ENCODE measurements at places on chromosomes 2 and 18.

DNA sequence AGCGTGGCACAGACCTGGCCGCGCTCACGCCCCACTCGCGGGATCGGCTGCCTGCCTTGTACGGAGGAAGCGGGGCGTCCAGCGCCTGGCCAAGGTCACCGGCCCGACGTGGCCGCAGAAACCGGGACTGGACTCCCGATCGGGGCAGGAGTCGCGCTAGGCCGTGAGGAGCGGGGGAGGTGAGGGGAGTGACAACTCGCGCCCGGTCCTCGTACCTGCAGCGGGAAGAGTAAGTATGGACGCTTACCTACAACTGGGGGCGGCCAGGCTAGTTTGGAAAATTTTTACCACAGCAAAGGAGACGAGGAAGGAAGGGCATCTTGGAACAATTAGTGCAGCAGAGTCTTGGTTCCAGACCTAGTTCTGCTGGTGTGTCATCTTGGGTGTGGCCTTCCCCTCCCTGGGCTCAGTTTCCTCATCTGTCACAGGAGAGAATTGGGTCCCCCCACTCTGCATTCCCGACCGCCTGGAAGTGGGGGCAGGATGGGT lies 693 bp downstream of the UBE2F start:
- no peak for DNase-seq

DNA sequence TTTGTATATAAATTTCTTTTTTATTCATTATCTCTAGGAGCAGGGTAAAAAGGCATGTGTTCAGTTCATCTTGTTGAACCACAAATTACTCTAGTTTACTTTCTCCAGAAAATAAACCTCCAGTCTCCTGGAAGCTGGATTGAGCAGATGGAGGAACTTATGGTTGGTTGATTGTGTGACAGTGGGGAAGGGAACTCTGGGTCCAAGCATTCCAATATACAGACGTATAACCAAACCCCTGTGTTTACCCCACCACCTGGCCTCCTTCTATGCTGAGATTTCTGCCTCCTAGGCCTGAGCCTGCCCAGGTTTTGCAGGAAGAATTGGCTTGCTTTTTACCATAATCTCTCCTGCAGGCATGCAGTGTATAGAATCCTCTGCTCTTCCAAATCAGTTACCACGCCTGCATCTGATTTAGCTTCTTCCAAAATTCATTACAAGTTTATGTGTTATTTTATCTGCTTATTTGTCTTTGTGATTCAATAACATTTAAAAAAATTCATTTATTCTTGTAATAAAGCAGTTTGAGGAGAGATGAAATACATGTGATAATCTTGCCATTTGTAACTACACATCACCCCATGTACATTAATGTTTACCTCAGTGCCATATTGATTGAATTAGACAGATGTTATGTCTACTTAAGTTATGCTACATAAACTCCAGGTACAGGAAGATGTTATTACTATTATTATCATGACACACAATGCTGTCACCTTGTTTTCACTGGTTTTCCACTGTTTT lies 2.5 kb upstream of the RAB27B start:
- DNase-seq: no peak

DNA sequence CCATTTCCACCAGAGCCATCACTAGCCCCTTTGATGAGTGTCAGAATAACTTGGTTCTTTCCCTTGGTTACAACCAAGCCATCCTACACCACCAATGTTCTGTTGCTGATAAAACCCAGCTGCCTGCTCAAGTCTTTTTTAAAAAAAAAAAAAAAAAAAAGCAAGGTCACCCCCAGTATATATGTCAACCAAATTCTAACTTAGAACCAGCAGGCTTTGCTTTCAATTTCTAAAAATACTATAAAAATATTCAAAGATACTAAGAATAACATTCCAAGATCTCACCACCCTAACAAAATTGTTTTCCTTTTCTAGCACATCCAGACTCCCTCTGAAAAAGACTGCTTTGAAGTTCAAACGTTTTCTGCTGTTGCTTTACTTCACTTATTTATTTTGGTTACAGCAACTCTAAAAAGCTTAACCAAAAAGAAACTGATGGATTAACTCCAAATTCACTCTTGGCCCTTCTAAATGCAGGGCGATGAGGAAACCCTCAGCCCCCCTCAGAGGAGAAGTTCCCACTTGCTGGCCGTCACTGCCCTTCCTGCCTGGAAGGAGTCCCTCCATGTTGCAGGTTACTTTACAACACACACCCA lies 10.9 kb downstream of the UXS1 start:
- peak; percentile 22 for DNase-seq

DNA sequence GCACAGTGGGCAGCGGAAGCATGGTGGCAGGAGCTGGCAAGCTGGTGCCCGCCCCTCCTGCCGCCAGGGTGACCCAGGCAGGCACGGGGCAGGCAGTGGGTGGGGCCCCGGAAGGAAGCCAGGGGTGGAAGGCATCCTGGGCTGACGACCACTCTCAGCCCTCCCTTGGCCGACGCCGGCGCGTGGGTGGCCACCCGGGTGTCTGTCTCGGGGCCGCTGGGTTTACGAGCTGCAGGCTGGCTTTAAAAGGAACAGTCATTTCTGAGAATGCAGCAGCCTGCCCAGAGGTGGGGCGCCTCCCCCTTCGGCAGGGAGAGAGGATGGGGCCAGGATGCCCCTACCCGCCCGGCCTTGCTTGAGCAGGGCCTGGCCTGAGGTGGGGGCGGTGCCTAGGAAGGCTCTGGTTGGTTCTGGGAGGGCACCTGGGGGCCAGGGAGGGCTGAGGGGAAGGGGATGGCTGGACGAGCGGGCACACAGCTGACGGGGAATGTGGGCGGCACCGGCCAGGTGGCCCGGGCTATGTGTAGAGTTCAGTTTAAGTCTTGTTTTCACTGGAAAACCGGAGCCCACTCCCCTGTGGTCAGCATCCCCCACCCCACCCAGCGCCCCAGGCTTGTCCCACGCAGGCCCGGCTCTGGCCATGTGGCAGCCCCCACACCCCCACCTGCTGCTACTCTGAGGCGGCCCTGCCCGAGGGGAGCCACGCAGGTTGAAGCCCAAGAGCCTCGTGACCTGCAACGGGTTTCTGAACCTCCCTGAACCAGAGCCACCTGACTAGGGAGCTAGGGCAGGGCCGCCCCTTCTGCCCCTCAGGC lies 6.3 kb downstream of the BOK start:
- DNase-seq: no peak

DNA sequence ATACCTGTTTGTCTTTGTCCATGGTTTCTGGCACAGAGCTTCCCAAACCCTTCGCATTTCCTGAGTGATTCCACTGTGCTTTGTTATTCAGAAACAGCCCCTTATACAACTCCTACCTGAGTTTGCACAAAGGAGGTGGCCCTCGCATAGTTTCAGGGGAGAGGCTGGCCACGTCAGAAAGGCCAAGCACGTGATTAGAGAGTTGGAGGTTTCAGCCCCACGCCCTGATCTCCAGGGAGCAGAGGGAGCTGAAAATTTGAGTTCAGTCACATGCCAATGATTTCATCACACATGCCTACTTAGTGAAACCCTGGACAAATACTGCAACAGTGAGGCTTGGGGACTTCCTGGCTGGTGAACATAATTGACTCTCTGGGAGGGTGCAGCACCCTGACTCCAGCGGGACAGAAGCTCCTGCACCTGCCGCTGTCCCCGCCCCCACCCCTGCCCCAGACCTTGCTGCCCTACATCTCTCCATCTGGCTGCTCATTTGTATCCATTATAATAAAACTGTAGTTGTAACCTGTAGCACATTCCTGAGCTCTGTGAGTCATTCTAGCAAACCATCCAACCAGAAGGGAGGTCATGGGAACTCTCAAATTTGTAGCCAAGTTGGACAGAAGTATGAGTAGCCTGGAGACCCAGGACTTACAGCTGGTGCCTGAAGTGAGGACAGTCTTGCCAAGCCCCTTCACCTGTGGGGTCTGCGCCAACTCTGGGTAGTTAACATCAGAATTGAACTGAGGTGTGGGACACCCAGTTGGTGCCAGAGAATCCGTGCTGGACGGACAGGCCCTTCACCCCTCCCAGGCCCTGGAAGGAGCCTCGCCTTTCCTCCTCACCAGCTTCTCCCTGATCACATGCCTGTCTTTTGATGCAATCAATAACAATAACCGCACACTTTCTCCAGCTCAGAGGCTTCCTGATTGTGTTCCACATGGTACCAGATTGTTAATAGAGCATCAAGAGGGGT lies 224.3 kb downstream of the ANAPC1 start:
- DNase-seq: no peak

GRCh38 chr2:73979021-73979420 lies 5.7 kb upstream of the TET3 start:
- DNase-seq: peak; percentile 64

- no peak for DNase-seq
Observed at GRCh38 chr2:211329421-211329820, 773.0 kb downstream of the CPS1 start.

DNA sequence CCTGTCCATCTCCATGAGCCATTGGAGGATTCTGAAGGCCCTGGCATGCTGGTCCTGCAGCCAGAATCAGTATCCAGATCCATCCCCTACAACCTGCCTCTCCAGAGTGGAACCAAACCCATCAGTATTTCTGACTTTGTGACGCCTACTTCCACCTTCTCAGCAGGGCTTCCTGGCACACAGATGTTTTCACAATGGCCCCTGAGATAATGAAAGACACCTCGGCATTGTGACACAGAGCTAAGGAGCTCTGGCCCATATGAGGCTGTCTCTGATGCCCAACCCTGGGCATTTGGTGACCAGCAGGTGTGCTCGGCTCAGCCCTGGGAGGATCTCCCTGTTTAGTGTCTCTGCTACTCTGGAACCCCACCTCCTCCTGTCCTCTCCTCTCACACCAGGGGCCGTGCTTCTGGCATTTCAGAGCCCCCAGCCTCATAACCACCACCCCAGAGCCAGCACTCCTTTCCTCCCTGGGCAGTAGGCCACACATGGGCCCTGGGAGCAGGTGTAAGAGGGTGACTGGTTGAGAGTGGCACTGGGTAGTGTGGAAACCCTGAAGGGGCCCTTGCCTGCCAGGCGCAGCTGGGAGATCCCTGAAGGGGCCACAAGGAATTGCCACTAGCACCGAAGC lies 38.2 kb downstream of the FOSL2 start:
- peak; percentile 58 for DNase-seq

DNA sequence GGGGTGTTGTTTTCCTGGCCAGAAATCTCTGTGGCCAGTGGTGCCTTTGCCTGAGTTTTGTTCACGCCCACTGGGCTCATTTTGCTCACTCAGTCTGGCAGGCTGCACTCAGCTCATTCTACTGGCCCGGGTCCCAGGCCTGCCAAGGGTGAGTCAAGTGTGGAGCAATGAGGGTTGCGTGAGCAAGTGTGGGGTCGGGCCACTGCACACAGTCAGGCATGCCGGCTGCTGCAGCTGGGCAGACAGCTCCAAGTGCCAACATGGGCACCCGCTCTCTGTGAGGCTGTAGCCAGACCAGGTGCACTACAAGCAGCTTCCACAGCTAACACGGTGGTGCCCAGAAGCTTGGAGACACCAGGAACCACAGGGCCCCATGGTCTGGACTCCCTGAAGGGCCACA lies 801.1 kb upstream of the RAB6C start:
- DNase-seq: no peak

- no peak for DNase-seq
Observed at GRCh38 chr2:109270505-109271312, 141.7 kb downstream of the SH3RF3 start.

DNA sequence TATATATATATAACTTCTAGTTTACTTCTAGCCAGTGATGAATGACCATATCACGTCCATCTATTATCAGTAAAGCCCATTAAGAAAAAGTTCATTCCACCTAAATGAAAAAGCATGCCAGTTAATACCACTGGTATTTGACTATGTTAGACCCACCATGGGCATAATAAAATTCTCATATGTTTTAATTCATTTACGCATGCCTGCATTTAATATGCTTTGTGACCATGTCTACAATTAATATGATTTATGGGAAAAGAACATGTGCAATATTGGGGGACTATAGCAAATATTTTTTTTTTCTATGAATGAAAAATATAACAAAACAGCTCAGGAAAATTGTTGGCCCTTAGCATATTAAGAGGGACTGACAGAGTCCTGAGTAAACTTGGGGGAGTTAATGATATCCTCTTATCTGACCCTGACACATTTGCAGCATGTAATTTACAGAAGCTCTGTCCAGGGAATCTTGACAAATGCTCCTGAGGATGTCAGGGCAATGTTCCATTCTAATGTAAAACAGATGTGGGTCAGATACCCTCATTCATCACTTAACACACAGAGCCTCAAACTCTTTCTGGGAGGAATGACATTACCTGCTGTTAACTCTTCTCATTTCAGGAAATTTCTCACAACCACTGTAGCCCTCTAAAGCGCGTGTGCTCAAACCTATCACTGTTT lies 90.6 kb downstream of the PAX3 start:
- no peak for DNase-seq

GRCh38 chr2:47313141-47313691 lies 89.7 kb upstream of the MSH2 start:
- no peak for DNase-seq

DNA sequence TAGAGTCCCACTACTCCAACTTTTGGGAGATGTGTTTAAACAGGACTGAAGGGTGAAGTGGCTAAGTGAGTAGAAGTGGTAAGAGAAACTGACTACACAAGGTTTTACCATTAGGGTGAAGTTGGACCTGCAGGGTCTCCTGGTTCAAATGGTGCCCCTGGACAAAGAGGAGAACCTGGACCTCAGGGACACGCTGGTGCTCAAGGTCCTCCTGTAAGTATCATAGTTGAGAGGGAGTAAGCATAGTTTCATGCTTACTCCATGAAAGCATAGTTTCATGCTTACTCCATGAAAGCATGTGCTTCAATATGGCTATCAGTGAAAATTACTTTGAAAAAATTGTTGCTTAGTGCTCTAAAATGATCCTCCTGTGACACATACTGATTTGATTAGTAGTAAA lies 19.1 kb downstream of the COL3A1 start:
- no peak for DNase-seq

GRCh38 chr2:230068016-230068650 lies 591 bp downstream of the SLC16A14 start:
- DNase-seq: peak; percentile 65

DNA sequence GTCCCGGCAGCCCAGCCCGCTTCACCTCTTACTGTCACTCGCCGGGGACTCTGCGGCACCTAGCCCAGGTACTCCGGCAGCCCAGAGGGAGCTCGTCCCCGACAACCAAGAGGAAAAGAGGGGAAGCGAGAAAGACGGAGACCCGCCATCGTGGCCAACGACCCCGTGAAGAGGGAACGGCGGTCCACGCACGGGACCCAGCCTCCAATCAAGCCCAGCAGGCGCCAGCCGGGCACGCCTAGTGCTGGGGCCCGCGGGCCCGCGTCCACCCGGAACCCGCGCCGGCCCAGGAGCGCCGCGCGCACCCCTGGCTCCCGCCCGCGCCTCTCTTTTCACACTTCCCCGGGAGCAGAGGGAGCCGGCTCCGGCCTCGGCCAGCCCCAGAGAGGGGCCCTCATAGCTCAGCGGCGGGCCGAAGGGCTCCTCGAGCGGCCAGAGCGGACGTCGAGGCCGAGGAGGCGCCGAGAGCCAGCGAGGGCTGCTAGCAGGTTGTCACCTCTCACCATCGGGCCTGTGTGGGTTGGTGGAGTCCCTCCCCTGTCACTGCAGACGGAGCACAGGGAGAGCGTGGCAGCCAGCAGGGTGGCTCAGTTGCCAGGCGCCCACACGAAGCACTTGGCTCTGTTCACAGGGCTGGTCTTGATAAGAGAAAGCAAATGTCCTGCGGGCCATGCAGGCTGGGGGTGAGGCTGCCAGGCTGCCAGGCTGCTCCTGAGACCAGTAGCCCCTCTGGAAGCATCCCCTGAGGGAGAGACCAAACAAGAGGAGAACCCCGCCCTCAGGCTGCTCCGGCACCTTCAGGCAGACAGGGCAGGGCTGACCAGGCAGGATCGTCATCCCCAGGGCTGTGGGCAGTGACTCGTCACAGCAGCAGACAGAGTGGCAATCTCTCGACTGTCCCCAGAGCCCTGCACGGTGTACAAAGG lies 36.9 kb upstream of the KLF11 start:
- DNase-seq: peak; percentile 49
